ENCODE measurements at places on chromosomes 7 and 10.

DNA sequence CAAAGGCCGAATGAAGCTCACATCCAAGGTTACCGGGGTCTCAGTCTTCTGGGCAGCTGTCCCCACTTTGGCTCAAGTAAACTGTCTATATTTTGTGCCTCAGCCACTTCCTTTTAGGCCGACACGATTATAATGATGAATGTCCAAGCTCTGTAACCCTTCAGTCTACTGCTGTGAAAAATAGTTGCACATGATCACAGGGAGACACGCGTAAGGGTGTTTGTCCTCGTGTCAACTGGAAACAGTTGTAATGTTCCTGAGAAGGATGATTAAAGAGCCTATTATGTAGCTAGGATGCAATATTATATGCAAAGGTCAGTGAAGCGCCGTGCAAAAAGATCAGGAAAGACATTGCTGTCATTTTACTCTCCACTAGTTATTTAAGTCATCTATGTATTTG, 559.9 kb downstream of the SDK1 start:
- DNase-seq, result no peak

DNA sequence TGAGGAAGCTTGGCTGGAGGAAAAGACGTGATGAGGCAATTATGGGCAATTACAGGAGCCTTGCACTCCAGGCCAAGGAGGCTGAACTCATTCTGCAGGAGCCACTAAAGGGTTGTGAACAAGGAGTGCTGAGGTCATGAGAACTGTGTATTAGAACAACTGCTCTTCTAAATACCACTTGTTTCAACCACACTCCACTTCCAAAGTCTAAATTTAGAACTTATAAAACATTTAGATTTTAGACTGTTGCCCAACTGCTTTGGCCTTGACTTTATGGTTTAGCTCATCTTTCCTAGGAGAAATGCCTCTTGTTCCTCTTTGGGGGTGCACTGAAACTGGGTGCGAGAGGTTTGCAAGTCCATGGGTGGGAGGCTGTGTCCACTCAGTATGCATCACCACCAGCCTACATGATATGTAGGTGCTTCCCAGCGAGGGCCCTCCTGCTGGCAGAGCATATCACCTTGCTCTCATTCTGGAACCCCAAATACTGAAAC, 199.7 kb upstream of the AOAH start:
- DNase-seq, result no peak

- DNase-seq, result no peak
Observed at GRCh38 chr7:65308300-65308678, 65.4 kb upstream of the ZNF92 start.

- no peak for DNase-seq
Observed at GRCh38 chr7:296373-296945, 6.5 kb downstream of the FOXL3 start.

GRCh38 chr10:14556285-14556956, 218.3 kb downstream of the FAM107B start:
- peak; percentile 63 for DNase-seq

DNA sequence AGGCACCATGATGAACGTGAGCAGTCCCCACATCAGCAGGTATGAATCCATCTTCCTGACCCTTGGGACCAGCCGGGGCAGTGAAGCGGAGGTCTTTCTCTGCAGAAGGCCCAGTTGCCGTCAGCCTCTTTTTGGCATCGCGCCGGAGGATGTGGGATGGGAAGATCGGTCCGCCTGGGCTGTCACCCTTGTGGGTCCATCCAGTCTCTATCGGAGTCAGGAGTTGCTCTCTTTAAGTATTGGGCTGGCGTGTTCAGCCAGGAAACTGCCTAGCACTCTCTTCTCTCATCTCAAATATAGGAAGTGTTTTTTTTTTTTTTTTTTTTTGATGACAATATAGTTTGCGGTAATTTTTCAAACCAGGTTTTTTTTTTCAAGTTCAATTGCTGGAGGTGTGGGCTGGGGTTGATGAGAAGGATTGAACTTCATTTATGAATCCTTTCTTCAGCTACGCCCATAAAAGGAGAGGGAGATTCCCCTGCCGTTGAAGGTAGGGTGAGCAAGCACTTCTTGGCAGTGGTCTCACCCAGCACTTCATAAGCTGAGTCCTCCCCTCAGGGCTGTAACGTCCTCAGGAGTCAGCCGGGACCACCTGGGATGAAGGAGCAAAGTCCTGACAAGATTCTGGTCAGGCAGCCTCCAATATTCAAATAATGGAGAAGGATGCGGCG, at the start of gene IL2RA:
IL2RA (minus strand) TSS at position 267 of the 671 bp plus-strand sequence; CDS start at position 51, 216 bp downstream.
- DNase-seq, result no peak

DNA sequence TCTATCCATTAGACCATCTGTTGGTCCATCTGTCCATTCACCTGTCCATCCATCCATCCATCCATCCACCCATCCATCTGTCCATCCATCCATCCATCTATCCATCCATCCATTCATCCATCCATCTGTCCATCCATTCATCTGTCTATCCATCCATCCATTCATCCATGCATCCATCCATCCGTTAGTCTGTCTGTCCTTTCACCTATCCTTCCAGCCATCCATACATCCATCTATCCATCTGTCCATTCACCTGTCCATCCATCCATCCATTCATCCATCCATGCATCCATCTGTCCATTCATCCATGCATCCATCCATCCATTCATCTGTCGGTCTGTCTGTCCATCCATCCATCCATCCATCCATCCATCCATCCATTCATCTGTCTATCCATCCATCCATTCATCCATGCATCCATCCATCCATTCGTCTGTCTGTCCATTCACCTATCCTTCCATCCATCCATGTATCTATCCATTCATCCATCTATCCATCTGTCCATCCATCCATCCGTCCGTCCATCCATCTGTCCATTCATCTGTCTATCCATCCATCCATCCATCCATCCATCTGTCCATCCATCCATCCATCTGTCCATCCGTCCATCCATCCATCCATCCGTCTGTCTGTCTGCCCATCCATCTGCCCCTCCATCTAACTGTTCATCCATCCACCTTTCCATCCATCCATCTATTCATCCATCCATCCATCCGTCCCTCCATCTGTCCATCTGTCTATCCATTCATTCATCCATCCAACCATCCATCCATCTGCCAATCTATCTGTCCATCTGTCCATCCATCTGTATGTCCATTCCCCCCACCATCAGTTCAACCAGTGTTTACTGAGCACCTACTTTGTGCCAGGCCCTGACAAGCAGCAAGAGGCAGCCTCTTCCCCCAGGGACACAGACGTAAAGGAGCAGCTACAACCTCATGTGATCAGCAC, 4.8 kb upstream of the LFNG start:
- no peak for DNase-seq

DNA sequence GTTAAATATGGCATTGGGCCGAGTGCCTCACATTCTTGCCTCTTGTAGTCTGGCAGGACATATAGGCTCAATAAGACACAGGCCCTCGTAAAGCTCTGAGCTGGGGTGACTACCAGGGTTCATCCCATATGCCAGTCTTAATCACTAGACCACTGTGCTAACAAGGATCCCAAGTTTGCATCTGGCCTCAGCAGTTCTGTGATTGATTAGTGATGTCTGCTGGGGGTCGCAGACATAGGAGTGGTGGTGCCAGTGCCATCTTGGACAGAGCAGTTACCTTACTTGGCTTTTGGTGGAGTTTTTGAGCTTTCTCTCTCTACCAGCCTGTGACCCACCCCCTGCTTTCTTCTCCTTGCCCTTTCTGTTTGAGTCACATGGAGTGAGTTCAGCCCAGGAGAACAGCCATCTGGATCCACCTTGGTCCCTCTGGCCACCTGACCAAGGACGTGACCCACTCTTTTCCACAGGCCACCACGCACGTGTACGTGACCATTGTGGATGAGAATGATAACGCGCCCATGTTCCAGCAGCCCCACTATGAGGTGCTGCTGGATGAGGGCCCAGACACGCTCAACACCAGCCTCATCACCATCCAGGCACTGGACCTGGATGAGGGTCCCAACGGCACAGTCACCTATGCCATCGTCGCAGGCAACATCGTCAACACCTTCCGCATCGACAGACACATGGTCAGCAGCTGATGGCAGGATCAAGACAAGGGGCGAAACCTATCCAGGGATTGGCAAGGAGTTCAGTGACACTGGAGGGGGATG, 4.1 kb upstream of the VSIR start:
- DNase-seq, result no peak

GRCh38 chr7:30698481-30698880, 16.2 kb upstream of the CRHR2 start:
- no peak for DNase-seq

DNA sequence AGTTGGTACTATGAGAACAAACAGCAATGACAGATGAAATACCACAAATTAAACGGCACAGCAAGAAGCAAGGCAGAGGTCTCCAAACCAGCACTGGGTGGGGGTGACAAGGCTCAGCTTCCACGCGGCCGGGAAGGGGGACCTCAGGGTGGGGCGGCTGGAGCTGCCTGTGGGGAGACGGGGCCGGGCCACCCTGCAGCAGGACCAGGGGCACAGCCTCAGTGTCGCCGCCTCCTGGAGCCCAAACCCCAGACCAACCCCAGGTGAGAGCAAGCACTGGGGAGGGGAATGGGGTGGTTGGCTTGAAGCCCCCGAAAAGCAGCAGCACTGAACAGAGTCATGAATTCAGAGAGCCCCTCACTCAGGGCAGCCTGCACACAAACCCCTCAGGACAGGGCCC, 49.3 kb upstream of the PRKAR1B start:
- no peak for DNase-seq

DNA sequence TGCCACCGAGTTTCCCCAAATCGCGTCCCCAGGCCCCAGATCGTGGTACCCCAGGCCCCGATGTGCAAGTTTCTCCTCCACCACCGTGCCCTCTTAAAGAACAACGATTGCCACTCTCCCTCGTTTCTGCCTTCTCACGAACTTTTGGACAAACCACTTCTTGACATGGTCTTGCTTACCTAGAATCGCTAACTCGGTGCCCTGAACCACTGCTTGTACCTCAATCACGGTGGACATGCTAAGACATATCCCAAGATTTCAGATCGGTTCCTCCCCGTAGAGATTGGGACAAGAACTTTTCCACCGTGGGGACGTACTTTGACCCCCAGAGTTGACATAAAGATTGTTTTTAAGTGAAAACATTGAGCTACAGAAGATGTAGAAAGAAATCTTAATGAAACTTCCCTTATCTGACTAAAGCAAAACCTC, 477 bp upstream of the ZC3HAV1 start:
- DNase-seq, result no peak

DNA sequence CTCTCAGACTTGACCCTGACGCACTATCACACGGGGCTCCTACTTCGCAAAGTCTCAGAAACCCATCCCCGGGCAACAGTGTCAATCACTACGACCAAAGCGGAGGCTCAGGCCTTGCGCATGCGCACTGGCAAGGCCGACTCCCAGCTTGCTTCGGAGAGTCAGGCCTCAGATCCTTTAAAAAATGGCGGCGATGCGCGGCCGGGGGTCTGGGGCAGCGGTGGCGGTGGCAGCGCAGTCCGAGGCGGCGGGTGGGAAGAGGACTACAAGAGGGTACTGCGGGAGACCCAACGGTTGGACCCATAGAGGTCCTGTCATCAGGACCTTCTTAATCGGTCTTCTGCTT, 196.9 kb downstream of the ZNF716 start:
- no peak for DNase-seq

DNA sequence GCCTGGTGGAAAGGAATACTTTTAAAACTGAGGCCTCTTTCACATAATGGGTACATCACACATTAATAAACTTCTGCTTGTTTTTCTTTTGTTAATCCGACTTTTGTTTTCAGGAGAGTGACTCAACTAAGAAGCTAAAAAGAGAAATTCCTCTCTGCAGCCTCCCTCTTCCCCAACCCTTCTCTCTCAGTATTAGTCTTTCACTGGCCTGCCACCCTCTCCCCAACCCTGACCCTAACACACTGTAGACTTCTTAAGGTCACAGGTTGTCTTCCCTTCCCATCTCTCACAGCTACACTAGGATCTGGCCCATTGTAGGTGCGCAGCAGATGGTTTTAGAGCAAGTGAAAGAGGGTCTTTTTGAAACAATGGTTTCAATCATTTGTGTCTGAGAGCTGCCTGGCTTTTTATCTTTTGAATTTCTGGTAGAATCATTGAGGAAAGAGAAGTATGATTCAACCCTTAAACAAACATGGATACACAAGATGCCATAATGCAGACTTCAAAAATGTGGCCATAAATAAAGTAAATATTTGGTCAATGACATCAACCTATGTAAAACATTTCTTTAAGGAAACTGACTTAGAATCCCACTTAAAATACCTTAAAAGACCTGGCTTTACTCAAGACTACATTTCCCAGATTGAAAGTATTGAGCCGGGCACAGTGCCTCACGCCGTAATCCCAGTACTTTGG, 17.9 kb upstream of the FFAR4 start:
- no peak for DNase-seq

- no peak for DNase-seq
Observed at GRCh38 chr7:77386165-77386822, 29.9 kb downstream of the GSAP start.

- DNase-seq, result no peak
Observed at GRCh38 chr7:125878235-125878956, 948.8 kb upstream of the POT1 start.

DNA sequence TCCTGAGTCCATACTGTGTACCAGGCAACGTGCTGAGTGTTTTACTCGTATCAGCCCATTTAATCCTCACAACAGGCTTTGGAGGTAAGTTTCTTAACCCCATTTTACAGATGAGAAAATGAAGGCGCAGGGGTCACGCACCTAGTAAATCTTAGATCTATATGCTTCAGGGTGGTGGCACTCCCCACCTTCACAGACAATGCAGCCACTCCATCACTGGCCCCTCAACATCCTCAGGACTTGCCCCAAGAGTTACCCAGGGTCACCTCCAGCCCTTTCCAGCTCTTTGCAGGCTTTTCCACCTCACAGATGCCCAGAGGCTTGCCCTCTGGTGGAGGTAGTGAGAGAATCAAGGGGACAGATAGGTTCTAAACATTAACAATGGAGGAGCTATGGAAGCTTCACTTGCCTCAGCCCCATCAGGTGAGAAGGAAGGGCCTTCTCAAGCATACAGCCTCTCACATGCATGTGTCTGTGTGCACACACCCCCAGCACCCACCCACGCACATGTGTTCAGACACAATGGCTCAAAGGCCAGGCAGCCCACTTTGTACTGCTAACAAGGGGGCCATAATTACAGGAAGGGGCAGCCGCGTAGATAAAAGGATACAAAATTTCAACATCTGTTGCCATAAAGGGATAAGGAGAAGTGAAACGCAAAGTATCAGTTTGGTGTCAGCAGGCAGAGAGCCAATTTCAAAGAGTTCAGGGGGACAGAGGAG, 29.1 kb downstream of the DPCD start:
- peak; percentile 77 for DNase-seq

GRCh38 chr7:18693406-18693805, 197.9 kb downstream of the HDAC9 start:
- no peak for DNase-seq

DNA sequence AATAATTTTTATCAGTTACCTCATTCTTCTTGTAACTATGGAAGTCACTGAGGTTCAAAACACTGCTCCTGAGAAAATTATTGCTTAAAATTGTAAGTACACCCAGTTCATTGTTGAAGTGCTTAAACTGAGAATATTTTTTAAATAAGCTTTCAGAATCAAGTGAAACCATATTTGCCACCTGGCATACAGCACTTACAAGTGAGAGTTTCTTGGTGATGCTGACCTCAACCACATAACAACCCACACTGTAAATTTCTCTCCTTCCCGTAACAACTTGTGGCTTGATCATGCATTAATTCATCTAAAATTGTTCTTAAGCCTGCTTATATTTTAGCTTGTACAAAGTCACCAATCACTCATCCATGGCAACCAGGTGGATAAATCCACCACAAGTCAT, 34.0 kb downstream of the IMMP2L start:
- no peak for DNase-seq

GRCh38 chr10:110529596-110530011, 31.9 kb downstream of the DUSP5 start:
- DNase-seq, result peak; percentile 36

All from GM13977 (cell line).